ENCODE measurements at places on chromosomes 12 and 14.

DNA sequence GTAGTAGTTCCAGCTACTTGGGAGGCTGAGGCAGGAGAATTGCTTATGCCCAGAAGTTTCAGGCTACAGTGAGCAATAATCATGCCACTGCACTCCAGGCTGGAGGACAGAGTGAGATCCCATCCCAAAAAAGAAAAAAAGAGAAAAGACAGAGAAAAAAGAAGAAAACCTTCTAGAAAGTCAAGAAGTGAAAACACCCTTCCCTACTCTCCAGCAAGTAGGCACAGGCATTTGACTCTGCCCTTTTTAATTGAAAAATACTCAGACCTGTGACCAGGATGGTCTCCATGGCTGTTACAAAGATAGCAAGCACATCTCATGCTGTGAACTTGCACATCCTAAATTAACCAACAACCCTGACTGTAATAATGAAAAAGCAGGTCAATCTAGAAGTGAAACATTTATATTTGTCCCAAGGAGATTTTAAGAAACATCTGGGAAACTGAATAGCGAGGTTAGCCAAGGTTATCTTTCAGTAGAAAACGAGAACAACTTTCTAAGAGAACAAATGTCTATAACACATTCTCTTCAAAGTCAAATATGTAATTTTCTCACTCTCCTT is 2.0 kb downstream of the TMTC1 start:
- DNase-seq: no peak

DNA sequence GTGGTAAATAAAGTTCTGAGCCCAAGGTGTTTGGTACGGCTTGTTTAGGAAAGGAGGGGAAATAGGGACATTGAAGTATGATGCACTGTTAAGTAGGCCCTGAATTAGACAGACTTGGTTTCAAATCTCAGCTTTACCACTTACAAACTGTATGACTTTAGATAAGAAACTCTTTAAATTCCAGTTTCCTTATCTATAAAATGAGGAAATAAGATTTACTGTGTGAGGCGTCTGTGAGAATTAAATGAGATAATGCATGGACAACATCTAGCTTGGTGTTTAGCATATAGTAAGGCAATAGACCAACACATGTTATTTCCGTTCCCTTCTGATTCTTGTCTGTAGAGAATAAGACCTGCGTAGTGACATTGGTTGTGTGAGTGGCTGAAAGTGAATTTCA is 7.0 kb downstream of the NCKAP1L start:
- no peak for DNase-seq

DNA sequence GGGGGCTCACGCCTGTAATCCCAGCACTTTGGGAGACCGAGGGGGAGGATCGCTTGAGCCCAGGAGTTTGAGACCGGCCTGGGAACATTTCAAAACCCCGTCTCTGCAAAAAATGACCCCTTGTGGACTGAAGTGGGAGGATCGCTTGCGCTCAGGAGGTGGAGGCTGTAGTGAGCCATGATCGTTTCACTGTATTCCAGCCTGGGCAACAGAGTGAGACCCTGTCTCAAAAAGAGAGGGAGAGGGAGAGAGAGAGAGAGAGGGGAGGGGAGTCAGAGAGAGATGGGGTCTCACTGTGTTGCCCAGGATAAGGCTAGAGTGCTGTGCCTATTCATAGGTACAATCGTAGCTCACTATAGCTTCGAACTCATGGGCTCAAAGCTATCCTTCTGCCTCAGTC is 2.8 kb downstream of the FGD4 start:
- DNase-seq: no peak

DNA sequence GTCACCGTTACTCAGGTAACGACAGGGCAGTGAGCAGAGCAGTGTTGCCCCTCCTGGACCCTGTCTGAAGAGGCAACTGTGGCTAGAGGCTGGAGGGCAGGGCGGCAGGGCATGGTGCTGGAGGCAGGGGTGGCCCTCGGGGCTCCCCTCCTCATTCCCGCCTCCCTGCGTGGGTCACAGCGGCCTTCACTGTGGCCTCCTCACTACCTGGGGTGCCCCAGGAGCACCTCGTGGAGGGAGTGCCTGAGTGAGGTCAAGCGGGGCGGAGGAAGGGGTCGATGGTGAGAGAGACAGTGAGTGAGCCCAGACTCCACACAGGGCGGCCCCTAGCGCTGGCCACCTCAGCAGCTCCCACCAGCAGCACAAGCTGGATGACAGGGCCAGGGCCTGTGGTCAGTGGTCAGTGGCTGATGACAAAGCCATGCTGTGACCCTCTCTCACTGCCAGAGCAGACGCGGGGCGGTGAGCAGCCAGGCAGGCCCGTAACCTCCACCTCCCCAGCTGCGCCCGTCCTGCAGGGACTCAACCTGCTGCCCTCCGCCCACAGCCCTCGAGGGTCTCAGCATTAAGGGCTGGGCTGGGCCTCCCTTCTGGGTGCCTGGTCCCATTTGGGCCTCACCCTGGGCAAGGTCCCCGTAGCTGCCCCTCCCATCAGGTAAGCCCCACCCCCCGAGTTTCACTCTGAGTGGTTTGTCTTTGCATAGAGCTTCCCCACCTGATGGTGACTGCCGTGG is 17.8 kb downstream of the GPR132 start:
- no peak for DNase-seq

DNA sequence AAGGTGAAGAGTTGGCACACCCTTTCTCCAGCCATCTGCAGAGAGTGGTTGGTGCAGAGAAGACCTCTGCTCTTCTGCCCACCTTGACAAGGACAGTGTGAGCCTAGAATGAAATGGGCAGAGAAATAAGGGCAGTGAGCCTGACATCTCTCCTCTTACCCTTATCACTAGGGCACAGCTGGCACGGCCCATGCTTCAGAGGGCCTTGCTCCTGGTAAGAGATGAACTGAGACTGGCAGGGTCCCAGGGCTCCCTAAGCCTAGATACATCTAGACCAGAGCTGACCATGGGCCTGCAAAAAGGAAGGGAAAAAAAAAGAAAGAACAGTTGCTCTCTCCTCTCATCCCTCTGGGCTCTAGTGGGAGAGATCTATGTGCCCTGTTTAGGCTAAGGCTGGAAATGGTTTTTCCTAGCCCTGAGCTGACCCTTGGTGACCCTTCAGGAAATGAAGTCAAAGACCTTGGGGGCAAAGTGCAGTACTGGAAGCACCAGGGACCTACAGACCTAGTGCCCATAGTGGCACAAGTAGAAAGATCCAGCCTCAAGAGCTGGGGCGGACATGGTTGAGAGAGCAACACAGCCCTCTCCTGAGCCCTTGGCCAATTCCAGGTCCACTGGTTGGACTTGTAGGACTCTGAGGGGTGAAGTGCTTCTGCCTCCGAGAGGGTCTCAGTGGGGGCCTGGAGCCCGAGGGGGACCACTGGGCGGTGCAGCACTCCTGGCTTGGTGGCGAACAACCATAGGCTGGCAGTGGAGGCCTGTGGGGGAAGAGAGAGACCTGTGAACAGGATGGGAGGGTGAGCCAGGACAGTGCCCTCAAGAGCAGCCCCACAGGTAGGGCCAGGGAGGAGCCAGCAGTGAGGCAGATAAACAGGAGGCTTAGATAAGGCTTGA is 22.0 kb downstream of the PRPF40B start:
- no peak for DNase-seq

- DNase-seq: no peak
Observed at GRCh38 chr14:88952901-88953300, 128.4 kb downstream of the TTC8 start.

- peak; percentile 47 for DNase-seq
Observed at GRCh38 chr14:24436355-24437019, 6.1 kb downstream of the SDR39U1 start.

- no peak for DNase-seq
Observed at GRCh38 chr12:26658991-26659390, 174.0 kb downstream of the ITPR2 start.

GRCh38 chr12:76137606-76138005 is 53.1 kb upstream of the NAP1L1 start:
- no peak for DNase-seq

GRCh38 chr14:97581016-97581415 is 783.8 kb downstream of the VRK1 start:
- no peak for DNase-seq

- DNase-seq: no peak
Observed at GRCh38 chr12:85833579-85833978, 2.6 kb downstream of the RASSF9 start.

- DNase-seq: no peak
Observed at GRCh38 chr12:68403711-68404110, 71.5 kb upstream of the MDM1 start.

GRCh38 chr12:3329361-3329760 is 161.6 kb upstream of the PRMT8 start:
- no peak for DNase-seq

DNA sequence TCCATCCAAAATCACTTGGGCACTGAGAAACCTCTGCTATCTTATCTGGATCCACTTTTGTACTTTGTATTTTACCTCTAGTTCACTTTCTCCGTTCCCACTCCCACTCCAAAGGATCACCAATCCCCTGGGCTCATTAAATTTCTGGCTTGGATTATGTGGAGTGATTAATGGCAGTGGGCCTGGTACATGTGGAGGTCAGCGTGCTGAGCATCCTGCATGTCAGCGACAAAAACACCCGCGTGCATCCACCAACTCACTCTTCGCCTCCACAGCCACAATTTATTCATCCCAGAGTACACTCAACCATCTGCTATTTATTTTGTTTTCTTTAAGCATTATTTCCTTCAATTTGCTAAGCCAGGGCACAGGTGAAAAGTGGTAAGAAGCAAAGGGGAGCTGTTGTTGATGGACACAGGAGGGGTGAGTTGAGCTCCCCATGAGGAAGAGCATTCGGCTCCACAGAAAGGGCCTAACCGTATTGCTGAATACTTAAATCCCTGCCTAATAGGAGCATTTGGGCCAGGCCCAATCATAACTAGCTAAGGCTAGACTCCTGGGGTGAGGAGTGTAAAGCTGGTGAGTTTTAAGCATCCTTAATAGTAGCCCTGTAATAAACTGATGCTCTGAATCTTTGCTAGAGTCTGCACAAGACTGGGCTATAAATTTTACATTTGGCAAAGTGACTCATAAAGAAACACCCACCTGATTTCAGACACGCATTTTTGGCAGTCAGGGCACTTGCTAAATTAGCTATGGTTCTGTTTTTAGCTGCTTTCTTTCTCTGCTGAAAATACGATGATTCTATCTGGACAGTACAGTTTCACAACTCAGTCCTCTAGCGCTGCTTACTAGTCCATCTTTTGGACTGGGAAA is 137.8 kb downstream of the SLC25A21 start:
- no peak for DNase-seq

GRCh38 chr12:12171991-12172511 is 94.8 kb downstream of the LRP6 start:
- DNase-seq: peak; percentile 2

DNA sequence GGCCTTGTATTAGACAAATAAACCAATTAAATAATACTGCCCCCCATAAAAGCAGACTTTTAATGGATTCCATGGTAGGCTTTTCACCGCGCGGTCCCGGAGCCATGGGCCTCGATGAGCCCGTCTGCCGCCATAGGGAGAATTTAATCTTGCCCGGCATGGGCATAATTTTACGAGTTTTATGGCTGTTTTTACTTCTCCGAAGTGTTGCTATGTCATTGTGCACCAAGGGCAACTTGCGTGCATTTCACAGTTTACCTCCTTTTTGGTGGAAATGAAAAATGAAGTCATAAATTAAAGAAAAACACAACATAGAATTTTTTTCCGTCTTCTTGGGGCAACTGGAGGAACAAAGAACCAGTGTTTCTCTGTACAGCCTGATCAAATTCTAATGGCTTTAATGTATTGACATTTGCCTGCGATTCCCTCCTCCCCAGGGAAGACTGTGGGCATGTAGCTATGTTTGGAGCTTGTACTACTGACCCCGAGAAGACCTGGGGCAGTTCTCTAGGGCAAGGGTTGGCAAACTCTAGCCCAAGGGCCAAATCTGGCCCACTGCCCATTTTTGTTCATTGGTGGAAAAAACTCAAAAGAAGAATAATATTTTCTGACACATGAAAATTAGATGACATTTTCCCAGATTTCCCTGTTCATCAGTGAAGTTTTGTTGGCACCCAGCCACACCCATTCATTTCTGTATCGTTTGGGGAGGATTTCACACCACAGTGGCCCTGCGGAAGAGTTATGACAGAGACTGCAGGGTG is 142.7 kb downstream of the CHST11 start:
- no peak for DNase-seq

DNA sequence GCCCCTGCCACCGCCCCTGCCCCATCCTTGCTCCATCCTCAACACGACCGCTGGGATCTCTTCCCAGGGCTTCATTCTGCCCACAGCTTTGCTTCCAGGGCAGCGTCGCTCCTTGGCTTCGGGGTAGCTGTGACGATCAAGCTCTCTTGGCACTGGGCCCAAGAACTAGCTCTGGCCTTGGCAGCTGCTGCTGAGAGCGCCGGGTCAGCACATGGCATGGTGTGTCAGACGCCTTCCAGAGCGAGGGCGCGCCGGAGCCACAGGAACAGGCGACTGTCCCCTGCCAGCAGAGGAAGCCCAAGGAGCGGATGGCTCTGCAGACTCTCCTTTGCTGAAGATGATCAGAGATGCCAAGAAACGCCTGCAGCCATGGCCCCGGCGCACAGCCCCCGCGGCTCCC is 15.9 kb downstream of the RAB35 start:
- DNase-seq: no peak

DNA sequence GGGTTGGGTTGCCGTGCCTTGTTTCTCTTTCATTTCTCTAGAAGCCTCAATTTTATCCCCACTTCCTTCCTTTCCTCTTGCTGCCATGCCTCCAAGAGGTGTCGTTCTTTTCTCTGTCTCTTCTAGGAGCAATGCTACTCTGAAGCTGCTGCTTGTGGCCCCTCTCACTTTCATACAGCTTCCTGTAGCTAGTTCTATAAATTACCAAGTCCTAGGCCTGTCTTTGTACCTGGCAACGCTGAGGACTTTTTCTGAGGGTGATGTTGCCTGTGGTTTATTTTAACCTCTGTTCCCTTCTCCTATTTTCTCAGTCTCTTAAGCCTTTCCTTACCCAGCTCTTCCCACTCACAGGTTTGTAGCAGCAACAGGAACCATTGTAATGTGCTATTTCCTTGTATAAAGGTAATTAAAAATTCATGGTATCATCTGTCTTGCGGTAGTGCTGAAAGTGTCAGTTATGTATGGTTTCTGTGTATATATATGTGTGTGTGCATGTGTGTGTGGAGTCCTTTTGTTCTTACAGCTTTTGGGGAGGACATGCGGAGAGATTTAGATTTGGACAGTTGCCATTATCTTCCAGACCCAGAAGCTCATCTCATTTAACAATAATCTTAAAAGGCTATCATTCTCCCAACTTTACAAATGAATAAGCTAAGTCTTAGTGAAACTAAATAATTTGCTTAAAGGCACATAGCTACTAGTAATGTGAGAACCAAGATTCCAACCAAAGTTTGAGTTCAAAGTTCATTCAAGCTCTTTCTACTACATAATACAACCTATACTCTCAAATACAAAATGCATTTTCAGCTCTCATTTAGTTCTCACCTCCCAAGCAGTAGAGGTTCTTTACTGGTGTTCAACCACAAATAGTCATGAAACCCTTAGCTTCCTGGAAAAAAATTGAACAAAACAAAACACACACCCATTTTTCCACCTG is 43.8 kb downstream of the DDHD1 start:
- DNase-seq: peak; percentile 62

All from central memory CD4-positive, alpha-beta T cell (primary cell).